ENCODE measurements at places on chromosomes 16 and 17. TPM values are rescaled to one million over a fixed set of nuclear protein-coding genes. Genes with fewer than 3 reads are reported as not detected.

The LYRM9 gene
- 20.1 TPM for total RNA-seq

- DNase-seq = peak; percentile 76
These were observed 373.7 kb upstream of the SALL1 start for GRCh38 chr16:51524555-51525373.

The PSMC3IP gene
- total RNA-seq = 1.2 TPM

DNA sequence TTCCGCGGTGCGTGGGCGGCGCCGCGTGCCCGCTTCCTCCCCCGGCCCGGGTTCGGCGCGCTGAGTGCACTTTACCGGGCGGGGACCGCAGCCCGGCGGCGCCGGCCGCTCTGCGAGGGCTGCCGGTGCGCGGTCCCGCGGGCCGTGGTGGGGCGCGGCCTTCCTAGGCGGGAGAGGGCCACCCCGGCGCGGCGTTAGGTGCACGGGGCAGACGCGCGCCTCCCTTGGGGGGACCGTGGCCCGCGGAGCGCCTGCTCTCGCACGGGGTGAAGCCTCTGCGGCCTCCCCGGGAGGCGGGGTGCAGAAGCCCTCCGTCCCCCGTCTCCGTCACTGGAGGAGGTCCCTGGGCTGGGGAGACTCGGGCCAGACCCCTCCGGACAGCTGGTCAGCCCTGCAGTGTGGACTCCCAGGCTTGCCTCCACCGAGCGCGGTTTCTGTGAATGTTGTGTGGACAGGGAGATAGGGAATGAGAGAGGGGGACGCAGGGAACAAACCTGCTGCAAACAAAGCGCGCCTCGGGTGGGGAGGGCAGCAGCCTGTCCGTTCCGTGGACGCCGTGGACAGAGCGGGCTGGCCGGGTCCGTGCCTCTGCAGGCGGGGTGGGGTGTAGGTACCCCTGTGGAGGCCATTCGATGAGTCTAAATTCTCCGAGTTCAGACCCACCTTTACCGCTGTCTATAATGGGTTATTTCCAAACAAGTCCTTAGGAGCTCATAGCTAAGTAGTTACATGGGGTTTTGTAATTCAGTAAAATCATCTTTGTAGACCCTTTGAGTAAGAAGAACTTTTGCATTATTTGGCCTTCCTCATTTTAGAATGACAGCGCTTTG lies 721 bp downstream of the TBCD start:
- DNase-seq = peak; percentile 53

The CA5A gene
- total RNA-seq = not detected

- peak; percentile 3 for DNase-seq
These were observed 520.6 kb upstream of the SOX9 start for GRCh38 chr17:71600137-71600789.

GRCh38 chr16:48446534-48446920 lies 61.3 kb upstream of the SIAH1 start:
- DNase-seq = peak; percentile 42

The PRSS33 gene
- not detected for total RNA-seq

- DNase-seq = no peak
These were observed 271.2 kb downstream of the NTN1 start for GRCh38 chr17:9292561-9292941.

- DNase-seq = no peak
These were observed 156.6 kb downstream of the ANKFN1 start for GRCh38 chr17:56309897-56310296.

DNA sequence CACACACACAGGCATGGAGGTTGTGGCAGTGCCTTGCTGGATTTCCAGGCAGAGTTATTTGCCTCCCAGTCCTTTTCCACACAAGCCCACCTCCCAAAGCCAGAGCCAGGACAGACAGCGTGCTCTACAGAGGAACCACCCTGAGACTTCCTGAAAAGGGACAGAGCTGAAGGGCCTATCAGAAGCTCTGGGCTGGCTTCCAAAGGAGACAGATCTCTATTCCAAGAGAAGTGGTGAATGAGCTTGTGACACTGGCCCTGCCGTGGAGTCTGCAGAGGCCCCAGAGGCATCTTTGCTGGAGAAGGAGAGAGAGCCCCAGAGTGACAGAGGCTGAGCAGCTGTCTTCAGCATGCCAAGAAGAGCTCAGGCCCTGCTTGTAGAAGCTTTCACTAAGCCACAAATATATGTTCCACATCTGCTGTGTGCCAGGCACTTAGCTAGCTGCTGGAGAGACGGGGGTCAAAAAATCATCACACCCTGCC lies 8.3 kb upstream of the LPCAT2 start:
- DNase-seq = peak; percentile 90

- DNase-seq = peak; percentile 86
These were observed 10.4 kb downstream of the SLC25A10 start for GRCh38 chr17:81722184-81723120.

DNA sequence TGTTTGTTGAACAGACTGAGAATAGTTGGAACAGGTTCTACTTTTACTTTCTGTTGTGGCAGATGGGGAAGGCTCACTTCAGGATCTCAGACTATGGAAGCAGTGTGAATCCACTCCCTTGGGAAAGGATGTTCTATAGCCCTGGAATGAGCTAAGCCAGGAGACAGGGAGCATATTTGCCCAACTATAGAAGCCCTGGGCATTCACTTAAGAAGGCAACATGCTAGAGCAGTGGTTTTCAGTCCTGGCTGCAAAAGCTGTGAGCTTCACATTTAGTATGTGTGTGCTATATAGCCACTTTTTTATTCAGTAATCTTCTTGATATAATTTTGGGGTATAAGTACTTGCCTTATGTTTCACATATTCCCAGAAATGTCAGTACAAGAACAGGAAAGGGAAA lies 1.2 kb upstream of the KRT32 start:
- DNase-seq = no peak

The DPEP3 gene
- not detected for total RNA-seq

- DNase-seq = no peak
These were observed 119.1 kb upstream of the ZFHX3 start for GRCh38 chr16:73166947-73167550.

All from myocyte (in vitro differentiated cells).